Aorta (tissue), 5 donors: ENCODE measurements at places on chromosomes 2 and 18. TPM values are rescaled to one million over a fixed set of nuclear protein-coding genes. Genes with fewer than 3 reads are reported as not detected.

DNA sequence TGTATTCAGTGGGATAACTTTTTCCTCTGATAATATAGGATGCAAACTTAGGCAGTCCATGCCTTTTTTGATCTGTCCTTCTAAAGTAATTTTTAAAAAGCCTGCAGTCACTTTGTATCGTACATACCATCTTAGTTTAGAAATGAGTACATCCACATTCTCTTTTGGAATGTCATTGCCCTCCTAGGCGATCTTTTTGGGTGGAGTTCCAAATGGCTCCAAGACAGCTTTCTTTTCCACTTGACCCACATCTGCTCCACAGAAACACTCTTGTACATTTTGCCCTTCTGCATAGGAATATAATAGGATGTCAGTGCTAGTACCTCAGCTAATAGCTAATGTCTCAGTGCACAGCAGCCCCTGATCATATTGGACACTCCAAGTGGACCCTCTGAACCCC lies 21.8 kb upstream of the HTR2B start:
- DNase-seq = no peak
- H3K4me3 ChIP-seq = no peak overlapping the region
- no peaks in the 10 kb centered on the region for H3K27me3 ChIP-seq
- no peaks in the 10 kb centered on the region for H3K36me3 ChIP-seq
- H3K4me1 ChIP-seq = no peaks in the 10 kb centered on the region
- H3K27ac ChIP-seq = no peak overlapping the region

- no peaks in the 10 kb centered on the region for H3K36me3 ChIP-seq
- H3K4me3 ChIP-seq = no peak overlapping the region
- peak overlapping the region; percentile 71 for H3K27ac ChIP-seq
- peaks cover 7% of the 10 kb centered on the region for H3K4me1 ChIP-seq
Measured at GRCh38 chr2:173119069-173119807, 43.6 kb downstream of the MAP3K20 start.

The TSHZ1 gene
- total RNA-seq = 15.9 TPM

DNA sequence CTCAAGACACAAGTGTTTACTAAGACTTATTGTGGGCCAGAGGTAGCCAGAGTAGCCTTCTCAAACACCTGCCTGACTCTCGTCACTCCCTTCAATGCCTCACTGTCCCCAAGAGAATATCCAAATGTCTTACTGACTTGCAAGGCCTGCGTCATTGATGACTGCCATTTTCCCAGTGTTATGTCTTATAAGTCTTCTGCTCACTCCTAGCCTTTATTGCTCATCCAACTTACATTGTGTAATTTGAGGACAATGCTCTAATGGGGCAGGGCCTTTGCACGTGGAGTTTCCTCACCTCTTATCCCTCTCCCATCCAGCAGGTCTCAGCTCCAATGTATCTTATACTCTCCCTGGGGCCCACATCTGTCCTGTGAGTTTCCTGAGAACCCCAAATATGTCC lies 10.1 kb upstream of the CD226 start:
- H3K4me1 ChIP-seq = no peaks in the 10 kb centered on the region
- no peaks in the 10 kb centered on the region for H3K36me3 ChIP-seq
- no peak overlapping the region for H3K27ac ChIP-seq
- H3K4me3 ChIP-seq = no peak overlapping the region
- DNase-seq = no peak

- H3K4me3 ChIP-seq = no peak overlapping the region
- no peaks in the 10 kb centered on the region for H3K4me1 ChIP-seq
- H3K36me3 ChIP-seq = no peaks in the 10 kb centered on the region
- H3K27me3 ChIP-seq = no peaks in the 10 kb centered on the region
- DNase-seq = peak; percentile 54
Measured at GRCh38 chr2:215900203-215900611, 113.1 kb downstream of the MREG start.

DNA sequence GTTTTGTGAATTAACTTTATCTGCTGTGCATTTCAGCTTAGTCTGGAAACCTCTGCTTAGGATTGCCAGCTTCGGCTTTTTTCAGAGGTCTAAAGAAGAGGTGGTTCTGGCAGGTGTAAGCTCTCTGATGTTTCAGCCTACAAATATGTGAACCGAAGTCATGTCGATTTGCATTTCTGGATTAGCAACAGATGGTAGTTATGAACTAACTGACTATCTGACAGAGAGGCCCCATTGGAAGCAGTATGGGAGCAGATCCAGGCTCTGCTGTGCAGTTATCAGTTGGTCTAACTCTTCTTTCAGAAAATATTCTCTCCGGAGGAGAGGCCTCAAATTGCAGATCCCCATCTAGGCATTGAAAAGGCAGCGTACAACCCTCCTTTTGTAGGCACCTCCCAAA lies 32.7 kb upstream of the SPRED2 start:
- no peak overlapping the region for H3K27ac ChIP-seq
- no peaks in the 10 kb centered on the region for H3K36me3 ChIP-seq
- no peaks in the 10 kb centered on the region for H3K27me3 ChIP-seq
- H3K4me3 ChIP-seq = no peak overlapping the region
- no peaks in the 10 kb centered on the region for H3K4me1 ChIP-seq

- H3K36me3 ChIP-seq = no peaks in the 10 kb centered on the region
- no peaks in the 10 kb centered on the region for H3K27me3 ChIP-seq
- DNase-seq = no peak
- H3K4me3 ChIP-seq = peak overlapping the region; percentile 14
Measured at GRCh38 chr2:25521665-25522387, 151.6 kb downstream of the DTNB start.

The SAG gene
- total RNA-seq = not detected

GRCh38 chr2:61888267-61889055 lies at the start of gene CCT4:
Gene CCT4, minus strand, starts transcription at chr2:61888656. Its CDS starts 149 bp downstream, at chr2:61888507.
- DNase-seq = peak; percentile 92
- H3K27ac ChIP-seq = peak within 1 kb of the TSS; percentile 62
- H3K4me3 ChIP-seq = peak within 1 kb of the TSS; percentile 82
- no peaks in the 10 kb centered on the region for H3K27me3 ChIP-seq

The LTBP1 gene
- total RNA-seq = 551 TPM

The FSHR gene
- not detected for total RNA-seq

GRCh38 chr18:53937037-53937436 lies 287.4 kb downstream of the MBD2 start:
- H3K27me3 ChIP-seq = no peaks in the 10 kb centered on the region
- H3K4me3 ChIP-seq = no peak overlapping the region
- H3K36me3 ChIP-seq = no peaks in the 10 kb centered on the region
- H3K4me1 ChIP-seq = no peaks in the 10 kb centered on the region
- DNase-seq = no peak
- H3K27ac ChIP-seq = no peak overlapping the region

The SERPINB3 gene
- total RNA-seq = not detected

GRCh38 chr2:199019898-199020507 lies 437.7 kb downstream of the SATB2 start:
- no peak for DNase-seq
- no peaks in the 10 kb centered on the region for H3K27me3 ChIP-seq
- H3K36me3 ChIP-seq = no peaks in the 10 kb centered on the region
- no peak overlapping the region for H3K27ac ChIP-seq
- no peaks in the 10 kb centered on the region for H3K4me1 ChIP-seq

The CRYGD gene
- total RNA-seq = not detected

DNA sequence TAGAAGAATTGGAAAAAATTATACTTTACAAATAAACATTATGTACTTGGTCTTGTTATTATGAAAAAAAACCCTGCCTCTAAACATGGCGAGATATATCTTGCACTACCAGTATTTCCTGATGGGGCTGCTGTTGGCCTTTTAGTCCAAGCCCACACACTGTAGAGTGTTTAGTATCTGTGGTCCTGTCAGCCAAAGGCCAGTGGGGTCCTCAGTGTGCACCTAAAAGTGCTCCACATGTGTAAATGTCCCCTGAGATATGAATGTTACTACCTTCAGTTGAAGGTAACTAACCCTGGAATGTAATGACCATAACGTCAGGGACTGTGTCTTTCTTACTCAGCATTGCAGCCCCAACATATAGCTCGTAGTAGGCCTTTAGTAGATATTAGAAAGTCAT lies 71.1 kb upstream of the HK2 start:
- H3K27me3 ChIP-seq = no peaks in the 10 kb centered on the region
- no peak for DNase-seq
- no peaks in the 10 kb centered on the region for H3K36me3 ChIP-seq
- H3K27ac ChIP-seq = no peak overlapping the region
- H3K4me3 ChIP-seq = no peak overlapping the region

- no peaks in the 10 kb centered on the region for H3K27me3 ChIP-seq
- peak overlapping the region; percentile 95 for H3K27ac ChIP-seq
- H3K36me3 ChIP-seq = no peaks in the 10 kb centered on the region
- DNase-seq = no peak
- peaks cover 6% of the 10 kb centered on the region for H3K4me1 ChIP-seq
- H3K4me3 ChIP-seq = no peak overlapping the region
Measured at GRCh38 chr2:109692013-109692743, 78.0 kb downstream of the SOWAHC start.

The LYG2 gene
- total RNA-seq = not detected

DNA sequence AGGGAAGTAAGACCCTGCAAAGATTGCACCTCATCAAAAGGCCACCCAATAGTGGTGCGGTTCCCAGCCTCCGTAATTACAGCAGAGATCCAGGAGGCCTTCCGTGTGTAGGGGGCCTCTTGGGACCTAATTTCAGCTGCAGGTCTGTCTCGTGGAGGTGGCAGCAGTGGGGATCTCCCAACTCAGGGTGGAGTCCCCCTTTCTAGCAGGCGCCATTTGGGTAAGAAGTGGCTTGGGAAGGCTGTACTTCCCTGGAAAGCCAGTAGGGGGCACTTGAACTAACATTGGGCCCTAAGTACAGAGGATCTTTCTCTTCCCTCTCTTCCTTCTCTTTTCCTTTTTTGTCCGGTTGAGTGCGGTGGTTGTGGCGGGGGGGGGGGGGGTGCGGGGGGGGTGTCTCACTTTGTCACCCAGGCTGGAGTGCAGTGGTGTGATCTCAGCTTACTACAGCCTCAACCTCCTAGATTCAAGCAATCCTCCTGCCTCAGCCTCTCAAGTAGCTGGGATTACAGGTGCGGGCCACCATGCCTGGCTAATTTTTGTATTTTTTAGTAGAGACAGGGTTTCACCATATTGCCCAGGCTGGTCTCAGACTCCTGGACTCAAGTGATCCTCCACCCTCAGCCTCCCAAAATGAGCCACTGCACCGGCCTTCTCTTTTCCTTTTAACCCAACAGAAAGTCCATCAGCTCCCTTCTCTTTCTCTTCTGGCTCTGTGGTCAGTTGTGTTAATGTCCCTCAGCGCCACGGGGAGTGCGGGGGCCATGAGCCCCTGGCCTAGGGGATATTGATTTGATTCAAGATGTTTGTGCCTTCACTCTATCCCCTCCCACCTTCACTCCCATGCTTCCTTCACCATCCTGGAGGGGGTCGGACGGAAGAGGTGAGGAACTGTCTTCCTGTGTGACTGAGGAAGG lies 32.0 kb downstream of the CENPO start:
- H3K27me3 ChIP-seq = no peaks in the 10 kb centered on the region
- peak; percentile 57 for DNase-seq
- H3K4me3 ChIP-seq = no peak overlapping the region
- no peaks in the 10 kb centered on the region for H3K36me3 ChIP-seq

The EMILIN1 gene
- 200 TPM for total RNA-seq

DNA sequence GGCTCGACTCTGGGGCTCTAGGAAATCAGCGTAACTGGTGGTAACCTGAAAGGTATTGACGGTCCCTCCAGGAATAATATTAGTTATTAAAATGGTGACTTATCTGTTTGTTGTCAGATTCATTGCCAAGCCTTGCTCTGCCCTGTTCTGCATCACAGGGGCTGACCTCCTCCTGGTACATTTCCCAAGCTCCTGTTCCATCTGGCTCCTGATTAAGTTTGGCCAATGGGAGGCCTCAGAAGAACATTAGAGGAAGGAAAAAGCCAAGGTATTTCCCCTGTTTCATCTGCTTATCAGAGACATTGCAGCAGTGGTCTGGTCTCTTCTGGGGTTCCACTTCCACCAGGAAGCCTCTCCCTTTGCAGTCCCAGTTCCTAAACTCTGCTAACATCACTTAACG lies 527.0 kb downstream of the TNS1 start:
- no peak for DNase-seq
- no peaks in the 10 kb centered on the region for H3K27me3 ChIP-seq
- H3K4me3 ChIP-seq = no peak overlapping the region
- H3K4me1 ChIP-seq = no peaks in the 10 kb centered on the region
- H3K36me3 ChIP-seq = no peaks in the 10 kb centered on the region

The POMC gene
- 1.4 TPM for total RNA-seq

The CCDC178 gene
- total RNA-seq = 0.42 TPM

DNA sequence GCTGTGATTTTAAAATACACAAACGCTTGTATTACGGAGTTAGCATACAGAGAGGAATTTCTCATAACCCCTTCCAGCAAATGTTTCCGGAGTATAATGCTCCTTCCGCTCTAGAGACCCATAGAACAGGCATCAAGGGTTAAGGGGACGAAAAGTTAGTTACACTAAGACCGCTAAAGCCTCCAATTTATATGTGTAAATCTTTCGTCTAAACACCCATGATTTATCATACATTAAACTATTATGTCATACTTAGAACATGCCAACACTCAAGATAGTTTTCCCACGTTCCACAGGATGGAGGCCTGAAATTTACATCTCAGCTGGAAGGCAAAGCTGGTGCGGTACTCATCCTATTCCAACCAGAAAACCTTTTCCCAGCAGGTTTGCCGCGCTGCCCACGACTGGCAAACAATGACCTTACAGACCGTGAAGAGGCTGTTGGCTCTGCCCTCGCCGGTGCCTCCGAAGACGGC lies 650 bp downstream of the ORMDL1 start:
- no peaks in the 10 kb centered on the region for H3K36me3 ChIP-seq
- peak overlapping the region; percentile 81 for H3K27ac ChIP-seq
- no peak for DNase-seq
- peak overlapping the region; percentile 78 for H3K4me3 ChIP-seq
- no peaks in the 10 kb centered on the region for H3K27me3 ChIP-seq
- H3K4me1 ChIP-seq = peaks cover 3% of the 10 kb centered on the region

The RGPD5 gene
- total RNA-seq = 187 TPM

The ANKRD36B gene
- total RNA-seq = 36.4 TPM

The TMEM18 gene
- 22.4 TPM for total RNA-seq

GRCh38 chr2:71082402-71083252 lies 14.2 kb downstream of the NAGK start:
- no peaks in the 10 kb centered on the region for H3K36me3 ChIP-seq
- no peak overlapping the region for H3K27ac ChIP-seq
- H3K4me3 ChIP-seq = no peak overlapping the region
- DNase-seq = no peak

GRCh38 chr2:200367155-200367554 lies 60.7 kb downstream of the SPATS2L start:
- no peak for DNase-seq
- H3K27ac ChIP-seq = no peak overlapping the region
- no peaks in the 10 kb centered on the region for H3K36me3 ChIP-seq
- no peaks in the 10 kb centered on the region for H3K27me3 ChIP-seq
- H3K4me3 ChIP-seq = no peak overlapping the region
